ENCODE measurements at places on chromosomes 4 and X.

DNA sequence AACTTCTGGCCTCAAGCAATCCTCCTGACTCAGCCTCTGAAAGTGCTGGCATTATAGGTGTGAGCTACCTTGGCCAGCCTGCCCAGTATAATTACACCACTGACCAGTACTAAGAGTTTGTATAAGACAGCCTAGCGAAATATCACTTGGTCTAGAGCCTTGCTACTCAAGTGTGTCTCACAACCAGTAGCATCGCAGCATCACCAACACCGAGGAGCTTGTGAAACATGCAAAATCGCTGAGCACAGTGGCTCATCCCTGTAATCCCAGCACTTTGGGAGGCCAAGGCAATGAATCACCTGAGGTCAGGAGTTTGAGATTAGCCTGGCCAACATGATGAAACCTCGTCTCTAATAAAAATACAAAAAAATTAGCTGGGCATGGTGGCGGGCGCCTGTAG, 102.0 kb upstream of the GATB start:
- DNase-seq = no peak

- no peak for DNase-seq
These were observed 231.5 kb downstream of the UNC5C start for GRCh38 chr4:95317085-95317793.

- DNase-seq = no peak
These were observed 230.7 kb downstream of the NR3C2 start for GRCh38 chr4:148211533-148211932.

GRCh38 chr4:151361966-151362365, 36.6 kb upstream of the SH3D19 start:
- no peak for DNase-seq

DNA sequence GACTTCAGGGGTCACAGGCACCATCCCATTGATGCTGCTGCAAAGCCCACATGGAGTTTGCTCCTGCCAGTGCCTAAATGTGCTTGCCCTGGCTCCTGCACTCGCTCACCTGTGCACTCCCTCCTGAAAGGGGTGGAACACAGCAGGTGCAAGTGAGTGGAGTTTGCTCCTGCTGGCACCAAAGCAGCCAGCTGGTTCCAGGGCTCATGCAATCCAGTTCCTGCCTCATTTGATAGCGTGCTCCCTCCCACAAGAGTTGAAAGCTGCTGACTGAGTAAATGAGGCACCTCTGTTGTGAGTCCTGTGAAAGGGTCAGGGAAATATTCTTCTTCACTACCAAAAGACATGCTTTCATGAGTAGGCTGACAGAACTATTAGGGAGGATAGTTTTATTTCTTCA, 30.5 kb downstream of the CXCL8 start:
- no peak for DNase-seq

DNA sequence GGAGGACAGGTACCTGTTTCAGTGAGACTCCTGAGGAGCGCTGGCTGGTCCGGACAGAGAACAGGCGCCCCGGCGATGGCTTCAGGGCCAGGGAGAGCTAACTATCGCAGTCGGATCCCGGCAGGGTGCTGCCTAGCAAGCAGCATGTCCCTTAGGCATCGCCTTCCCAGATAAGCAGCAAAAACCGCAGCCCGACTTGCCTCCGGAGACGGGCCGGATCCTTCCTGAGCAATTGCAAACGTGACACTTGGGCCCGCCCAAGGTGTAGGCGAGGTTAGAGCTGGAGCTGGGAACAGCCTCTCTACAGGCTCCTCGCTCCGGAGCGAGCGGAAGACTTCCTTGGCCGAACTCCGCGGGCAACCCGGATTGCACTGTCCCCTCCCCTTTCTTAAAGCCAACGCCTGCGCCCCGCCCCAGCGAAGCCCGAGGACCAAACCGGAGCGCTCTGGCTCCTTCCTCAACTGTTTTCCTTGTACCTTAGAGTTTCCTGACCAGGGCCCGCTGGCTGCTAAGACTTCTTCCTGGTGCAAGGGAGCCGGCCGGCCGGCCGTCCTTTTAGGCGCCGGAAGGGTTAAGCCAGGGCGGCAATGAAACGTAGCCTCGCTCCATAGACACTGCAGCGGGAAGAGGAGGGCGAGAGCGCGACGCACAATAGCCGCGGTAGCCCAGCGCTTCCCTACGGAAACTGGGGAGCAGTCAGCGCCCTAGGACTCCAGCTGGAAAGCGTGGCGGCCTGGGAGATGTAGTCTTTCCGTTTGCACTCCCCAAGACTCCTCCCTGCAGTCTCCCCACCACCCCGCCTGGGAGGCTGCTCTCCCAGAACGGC, at the start of gene OPHN1:
TSS of gene OPHN1 (minus strand) at position 341 of the 826 bp plus-strand sequence. CDS start 475 bp downstream, outside the sequence.
- DNase-seq = no peak

- DNase-seq = no peak
These were observed 200.7 kb upstream of the NPY2R start for GRCh38 chr4:155007660-155008176.
